ENCODE measurements at places on chromosomes 13 and 19. TPM values are rescaled to one million over a fixed set of nuclear protein-coding genes. Genes with fewer than 3 reads are reported as not detected.

SYT5 gene
- total RNA-seq, result not detected

DNA sequence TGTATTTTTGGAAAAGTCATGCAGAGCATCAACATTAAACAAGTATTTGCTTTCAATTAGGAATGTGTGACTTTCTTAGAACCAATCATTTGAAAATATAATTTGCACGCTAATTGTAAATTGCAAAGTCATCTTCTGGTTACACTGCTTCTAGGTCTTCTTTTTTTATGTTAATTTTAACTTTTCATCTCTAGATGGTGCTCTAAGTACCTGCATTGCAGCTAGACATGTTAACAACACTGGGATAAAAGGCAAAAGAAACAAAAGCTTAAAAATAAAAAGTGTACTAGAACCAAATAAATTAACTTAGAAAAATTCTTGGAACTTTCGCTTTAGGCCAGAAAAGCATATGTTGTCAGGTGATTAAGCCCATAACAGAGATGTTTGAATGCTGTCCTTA is 2758.2 kb downstream of the PCDH9 start:
- H3K36me3 ChIP-seq, result no peaks in the 10 kb centered on the region
- no peaks in the 10 kb centered on the region for H3K4me1 ChIP-seq
- no peak for DNase-seq
- no peak overlapping the region for H3K27ac ChIP-seq
- H3K4me3 ChIP-seq, result no peak overlapping the region

GRCh38 chr13:75442736-75443234 is 39.2 kb downstream of the TBC1D4 start:
- no peaks in the 10 kb centered on the region for H3K27me3 ChIP-seq
- H3K4me1 ChIP-seq, result no peaks in the 10 kb centered on the region

PALM3 gene
- total RNA-seq, result 0.60 TPM

DNA sequence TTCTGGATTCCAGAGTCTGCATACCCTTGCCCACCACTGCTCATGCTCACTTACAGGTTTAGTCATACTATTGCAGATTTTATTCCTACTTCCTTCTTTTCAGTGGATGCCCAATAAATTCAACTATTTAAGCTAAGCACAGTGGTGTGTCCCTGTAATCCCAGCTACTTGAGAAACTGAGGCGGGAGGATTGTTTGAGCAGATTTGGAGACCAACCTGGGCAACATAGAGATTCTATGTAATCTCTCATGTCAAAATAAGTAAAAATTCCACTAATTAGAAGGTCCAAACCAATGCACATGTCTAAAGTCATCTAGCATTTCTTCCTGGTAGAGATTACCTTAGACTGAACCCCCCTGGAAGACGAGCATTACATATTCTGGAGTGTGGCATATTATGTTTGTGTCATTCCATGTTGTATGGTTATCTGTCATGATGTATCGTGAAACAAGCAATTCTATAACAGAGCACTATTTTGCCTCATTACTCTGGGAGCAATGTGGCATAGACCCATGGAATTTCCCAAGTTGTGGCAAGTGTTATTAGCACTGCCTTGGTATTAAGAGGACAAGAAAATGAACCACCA is 8.3 kb downstream of the HMGB1 start:
- no peaks in the 10 kb centered on the region for H3K27me3 ChIP-seq
- H3K36me3 ChIP-seq, result no peaks in the 10 kb centered on the region
- no peak overlapping the region for H3K27ac ChIP-seq
- peaks cover 20% of the 10 kb centered on the region for H3K4me1 ChIP-seq
- DNase-seq, result no peak

DNA sequence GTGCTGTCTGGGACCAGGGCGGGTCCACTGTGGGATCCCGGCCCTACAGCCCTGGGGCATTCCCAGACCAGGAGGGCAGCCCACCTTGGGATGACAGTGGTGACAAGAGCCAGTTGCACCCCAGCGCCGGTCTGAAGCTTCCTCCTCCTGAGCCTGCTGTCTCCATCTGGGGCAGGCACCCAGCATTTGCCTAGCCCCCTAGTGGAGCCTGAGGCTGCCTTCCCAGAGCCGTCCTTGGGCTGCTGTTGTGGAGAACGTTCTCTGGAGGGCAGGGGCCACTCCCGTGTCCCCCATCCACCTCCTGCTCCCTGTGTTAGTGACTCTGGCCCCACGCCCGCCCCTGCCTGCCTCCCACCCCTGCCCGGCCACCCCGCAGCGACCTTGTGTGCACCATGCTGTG is 148.5 kb downstream of the KDM4B start:
- H3K4me3 ChIP-seq, result no peak overlapping the region
- no peak overlapping the region for H3K27ac ChIP-seq
- no peaks in the 10 kb centered on the region for H3K27me3 ChIP-seq
- H3K36me3 ChIP-seq, result no peaks in the 10 kb centered on the region

GRCh38 chr19:18513868-18514267 is 8.0 kb downstream of the ELL start:
- H3K4me1 ChIP-seq, result peaks cover 59% of the 10 kb centered on the region
- H3K36me3 ChIP-seq, result no peaks in the 10 kb centered on the region
- peak; percentile 70 for DNase-seq
- H3K27ac ChIP-seq, result peak overlapping the region; percentile 43
- no peak overlapping the region for H3K4me3 ChIP-seq
- no peaks in the 10 kb centered on the region for H3K27me3 ChIP-seq

DNA sequence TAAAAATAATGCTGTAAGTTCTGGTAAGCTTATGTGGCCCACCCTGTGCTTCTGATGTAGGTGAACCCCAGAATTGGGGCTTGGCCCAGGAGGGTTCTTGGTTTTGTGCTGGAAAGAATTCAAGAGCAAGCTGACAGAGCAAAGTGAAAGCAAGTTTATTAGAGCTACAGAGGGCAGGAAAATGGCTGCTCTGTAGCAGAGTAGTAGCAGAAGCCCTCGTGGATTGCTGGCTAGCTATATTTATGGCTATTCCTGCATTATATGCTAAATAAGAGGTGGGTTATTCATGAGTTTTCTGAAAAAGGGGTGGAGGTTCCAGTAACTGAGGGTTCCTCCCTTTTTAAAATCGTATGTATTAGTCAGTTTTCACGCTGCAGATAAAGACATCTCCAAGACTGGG is 20.6 kb upstream of the ZNF599 start:
- no peak overlapping the region for H3K4me3 ChIP-seq
- H3K4me1 ChIP-seq, result no peaks in the 10 kb centered on the region
- H3K36me3 ChIP-seq, result no peaks in the 10 kb centered on the region
- no peak overlapping the region for H3K27ac ChIP-seq
- H3K27me3 ChIP-seq, result no peaks in the 10 kb centered on the region

- no peaks in the 10 kb centered on the region for H3K4me1 ChIP-seq
- H3K36me3 ChIP-seq, result no peaks in the 10 kb centered on the region
- H3K27ac ChIP-seq, result no peak overlapping the region
- H3K4me3 ChIP-seq, result no peak overlapping the region
- no peak for DNase-seq
Observed at GRCh38 chr13:112910016-112910415, 59.0 kb upstream of the MCF2L start.
